ENCODE measurements at places on chromosomes 11 and 22.

- peak; percentile 63 for DNase-seq
Observed at GRCh38 chr22:36544107-36544620, 15.2 kb upstream of the EIF3D start.

- DNase-seq: no peak
Observed at GRCh38 chr11:31764261-31764660, 46.9 kb downstream of the PAX6 start.

DNA sequence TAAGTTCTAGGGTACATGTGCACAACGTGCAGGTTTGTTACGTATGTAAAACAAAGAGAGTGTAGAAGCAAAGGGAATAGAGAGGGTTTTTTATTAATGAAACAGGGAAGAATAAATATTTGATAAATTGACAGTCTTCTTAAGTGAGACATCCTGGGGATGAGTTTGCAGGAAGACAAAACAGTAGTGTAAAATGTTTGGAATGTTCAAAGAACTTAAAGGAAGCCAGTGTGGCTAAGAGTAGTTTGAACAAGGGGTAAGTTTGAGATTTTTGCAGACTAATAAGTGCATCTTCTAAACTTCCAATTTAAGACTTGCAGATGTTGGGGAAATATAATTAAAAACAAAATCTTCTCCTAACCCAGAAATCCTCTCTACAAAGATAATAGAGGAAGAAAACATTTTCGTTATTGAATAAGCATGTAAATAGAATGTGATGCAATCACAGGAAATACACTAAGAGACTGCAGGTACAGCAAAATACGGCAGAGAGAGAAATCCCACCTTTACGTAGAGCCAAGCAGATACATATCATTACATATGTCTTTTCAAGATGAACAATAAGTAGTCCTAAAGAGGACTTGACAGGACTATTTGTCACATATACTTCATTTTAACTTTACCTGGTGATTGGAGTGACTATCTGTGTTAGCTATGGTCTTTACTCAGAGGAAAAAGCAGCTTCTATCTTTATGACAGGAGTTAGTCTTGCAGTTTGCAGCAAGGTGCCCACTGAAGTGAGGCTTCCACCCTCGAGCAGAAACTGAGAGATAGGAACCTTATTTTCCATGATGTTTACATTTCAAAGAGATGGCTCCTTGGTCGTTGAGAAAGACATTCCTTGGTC, 402.1 kb downstream of the CNTN5 start:
- DNase-seq: no peak

- DNase-seq: no peak
Observed at GRCh38 chr11:34487430-34487829, 26.2 kb downstream of the ELF5 start.

GRCh38 chr22:25514436-25515180, 49.9 kb upstream of the GRK3 start:
- no peak for DNase-seq

DNA sequence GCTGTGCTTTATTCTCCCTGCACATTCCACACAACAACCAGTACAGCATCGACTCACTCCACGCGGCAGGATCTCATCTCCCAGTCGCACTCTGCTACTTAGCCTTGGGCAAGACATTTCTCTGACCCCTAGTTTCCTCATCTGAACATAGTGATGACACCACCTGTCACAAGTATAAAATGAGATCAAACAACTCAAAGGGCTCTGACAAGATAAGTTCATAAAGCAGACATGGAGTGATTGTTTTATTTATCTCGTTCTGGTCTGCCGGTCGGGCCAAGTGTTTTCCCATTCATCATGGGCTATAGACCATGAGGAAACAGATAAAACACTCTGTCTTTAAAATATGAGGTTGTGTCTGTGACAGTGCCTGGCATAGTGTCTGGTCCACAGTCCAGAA, 35.0 kb downstream of the DSCAML1 start:
- no peak for DNase-seq

GRCh38 chr22:27419473-27419872, 382.1 kb downstream of the MN1 start:
- no peak for DNase-seq

DNA sequence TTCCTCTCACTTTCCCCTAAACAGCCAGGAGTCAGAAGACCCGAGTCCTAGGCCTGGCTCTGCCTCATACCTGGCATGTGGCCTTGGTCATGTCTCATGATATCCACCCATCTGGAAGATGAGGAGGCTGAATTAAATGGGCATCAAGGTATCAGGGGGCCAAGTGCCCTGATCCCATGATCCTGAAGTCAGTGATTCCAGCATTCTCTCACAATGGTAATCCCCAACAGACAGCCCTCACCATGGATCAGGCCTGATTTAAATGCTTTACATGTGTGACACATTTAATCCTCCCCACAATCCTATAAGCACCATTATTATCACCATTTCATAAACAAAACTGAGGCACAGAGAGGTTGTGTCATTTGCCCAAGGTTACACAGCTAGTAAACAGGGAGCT, 70.0 kb downstream of the PDE2A start:
- no peak for DNase-seq

- no peak for DNase-seq
Observed at GRCh38 chr11:111976767-111977145, 39.6 kb downstream of the DIXDC1 start.

DNA sequence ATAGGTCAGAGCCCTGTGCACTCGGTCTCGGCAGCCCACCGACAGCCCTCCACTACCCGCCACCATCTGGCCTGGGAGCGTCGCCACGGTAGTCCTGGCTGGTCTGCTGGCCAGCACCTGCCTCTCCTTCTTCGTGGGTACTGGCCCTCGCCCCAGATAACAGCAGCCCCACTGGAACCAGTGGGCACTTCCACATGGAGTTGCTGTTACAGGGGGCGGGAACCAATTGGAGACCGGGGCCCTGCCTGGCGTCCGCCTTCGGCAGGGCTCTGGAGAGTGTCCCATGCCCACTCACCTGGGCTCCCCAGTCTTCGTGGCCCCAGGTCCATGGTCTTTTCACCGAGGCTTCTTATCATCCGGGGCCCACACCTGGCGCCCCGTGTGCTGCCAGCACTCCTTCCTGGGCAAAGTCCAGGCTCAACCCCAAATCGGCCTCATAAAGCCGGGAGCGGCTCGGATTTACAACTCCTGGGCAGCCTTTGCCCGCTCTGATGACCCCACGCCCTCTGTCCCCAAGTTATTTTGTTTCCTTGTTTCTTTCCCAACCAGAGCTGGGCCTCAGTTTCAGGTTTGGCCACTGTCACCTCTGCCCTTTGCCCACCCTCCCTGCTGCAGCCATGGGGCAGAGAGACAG, 12.9 kb upstream of the EHD1 start:
- no peak for DNase-seq

DNA sequence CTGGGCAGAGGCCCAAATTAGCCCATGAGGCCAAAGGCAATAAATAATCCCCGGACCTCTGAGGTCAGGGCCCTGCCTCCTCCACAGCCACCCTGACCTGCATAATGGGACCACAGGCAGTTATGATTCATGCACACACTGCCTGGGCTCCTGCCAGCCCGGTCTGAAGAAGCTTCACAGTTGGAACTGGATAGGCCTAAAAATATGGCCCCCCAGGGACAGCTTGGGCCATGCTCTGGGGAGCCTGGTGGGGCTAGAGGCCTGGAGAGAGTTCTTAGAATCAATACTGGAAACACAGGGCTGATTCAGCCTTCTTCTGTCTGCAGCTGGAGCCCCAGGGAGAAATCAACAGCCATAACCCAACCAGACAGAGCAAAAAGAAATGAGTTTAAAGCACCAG, 112.8 kb upstream of the CADM1 start:
- no peak for DNase-seq

DNA sequence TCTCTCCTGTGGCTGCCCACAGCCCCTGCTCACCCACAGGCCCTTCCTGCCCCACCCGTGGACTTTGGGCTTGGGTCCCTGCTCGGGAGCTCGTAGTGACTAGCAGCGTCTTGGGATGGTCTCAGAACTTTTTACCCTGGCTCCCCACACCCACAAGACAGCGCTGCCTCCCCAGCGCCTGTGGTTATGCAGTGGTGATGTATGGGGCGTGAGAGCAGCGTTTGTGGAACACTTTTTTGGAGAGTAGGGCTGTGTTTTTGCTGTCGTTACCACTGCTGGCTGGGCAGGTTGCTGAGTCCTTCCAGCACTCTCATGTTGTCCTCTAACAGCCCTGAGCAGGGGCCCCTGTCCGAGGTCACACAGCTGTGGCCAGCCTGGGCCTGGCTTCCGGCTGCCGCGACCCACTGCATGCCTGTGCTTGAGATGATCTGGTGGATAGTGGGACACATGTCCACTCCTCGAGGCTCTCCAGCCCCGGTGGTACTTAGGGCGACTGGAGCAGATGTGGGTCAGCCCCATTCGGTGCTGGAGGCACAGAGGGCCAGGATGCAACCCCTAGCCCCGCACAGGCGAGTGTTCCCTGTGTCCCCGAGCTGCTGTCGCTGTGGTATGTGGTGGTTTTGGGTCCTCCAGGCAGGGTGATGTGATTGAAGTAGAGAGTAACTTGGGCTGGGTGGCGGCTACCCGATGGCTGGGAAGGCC, 7.1 kb upstream of the GRAMD4 start:
- DNase-seq: no peak

DNA sequence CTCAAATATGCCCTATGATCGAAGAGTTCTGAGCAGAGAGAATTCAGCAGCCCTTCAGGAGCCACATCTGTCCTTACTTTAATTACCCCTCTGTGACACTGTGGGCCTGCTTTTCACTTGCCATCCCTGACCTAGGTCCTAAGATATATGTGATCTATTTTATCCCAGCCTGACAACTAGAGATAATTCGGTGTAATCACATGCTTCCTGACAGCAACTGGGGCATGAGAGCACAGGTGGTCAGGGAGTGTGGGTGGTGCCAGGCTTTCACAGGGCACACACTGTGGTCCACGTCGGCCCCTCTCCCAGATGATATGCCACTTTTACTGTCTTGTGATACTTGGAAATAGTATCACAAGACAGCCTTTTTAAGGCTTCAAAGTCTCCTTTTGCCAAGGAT, 3.9 kb downstream of the TUBA8 start:
- DNase-seq: no peak

GRCh38 chr22:43343670-43344519, 723 bp upstream of the SCUBE1 start:
- no peak for DNase-seq
